ENCODE measurements at places on chromosomes 1 and 21. TPM values are rescaled to one million over a fixed set of nuclear protein-coding genes. Genes with fewer than 3 reads are reported as not detected.

The PTPRF gene
- 2.3 TPM for total RNA-seq

DNA sequence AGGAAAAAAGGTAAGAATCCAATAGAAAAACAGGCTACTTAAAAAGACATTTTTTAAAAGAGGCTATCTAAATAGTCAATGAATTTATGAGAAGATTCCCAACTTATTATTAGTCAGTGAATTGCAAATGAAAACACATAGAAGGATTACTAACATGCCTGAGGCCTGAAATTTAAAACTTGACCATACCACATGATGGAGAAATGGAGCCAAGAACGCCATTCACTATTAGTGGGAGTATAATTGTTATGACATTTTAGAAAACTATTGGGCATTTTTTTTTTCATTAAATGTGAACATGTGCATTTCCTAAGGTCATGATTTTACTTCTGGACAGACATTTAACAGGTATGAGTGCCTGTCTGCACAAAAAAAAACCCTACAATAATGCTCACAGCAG, 24.8 kb upstream of the OR2B11 start:
- H3K27me3 ChIP-seq: no peaks in the 10 kb centered on the region
- H3K36me3 ChIP-seq: no peaks in the 10 kb centered on the region
- H3K27ac ChIP-seq: no peak overlapping the region

GRCh38 chr1:167434306-167434705, 84.0 kb downstream of the CD247 start:
- peaks cover 62% of the 10 kb centered on the region for H3K4me1 ChIP-seq
- DNase-seq: no peak
- H3K36me3 ChIP-seq: peaks cover 37% of the 10 kb centered on the region
- no peak overlapping the region for H3K27ac ChIP-seq

DNA sequence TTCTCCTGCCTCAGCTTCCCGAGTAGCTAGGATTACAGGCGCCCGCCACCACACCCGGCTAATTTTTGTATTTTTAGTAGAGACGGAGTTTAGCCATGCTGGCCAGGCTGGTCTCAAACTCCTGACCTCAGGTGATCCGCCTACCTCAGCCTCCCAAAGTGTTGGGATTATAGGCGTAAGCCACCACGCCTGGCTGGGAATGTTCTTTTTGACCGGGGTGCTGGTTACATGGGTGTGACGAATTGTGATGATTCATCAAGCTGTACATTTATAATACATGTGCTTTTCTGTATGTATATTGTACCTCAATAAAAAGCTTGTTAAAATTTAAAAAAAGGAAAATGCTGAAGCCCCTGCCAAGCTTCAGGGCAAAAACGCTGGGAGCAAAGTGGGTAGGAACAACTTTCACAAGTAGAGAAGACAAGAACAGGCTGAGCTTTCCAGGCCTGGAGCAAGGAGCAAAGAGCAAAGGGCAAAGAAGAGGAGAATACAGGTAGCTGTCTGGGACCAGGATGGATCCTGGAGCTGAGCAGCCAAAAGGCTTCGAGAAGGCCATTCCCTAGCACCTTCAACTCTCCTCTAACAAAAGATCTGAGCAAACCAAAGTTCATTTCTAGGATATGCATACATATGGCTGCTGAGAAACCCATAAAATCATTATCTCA, 20.5 kb upstream of the YRDC start:
- H3K4me3 ChIP-seq: no peak overlapping the region
- H3K4me1 ChIP-seq: peaks cover 14% of the 10 kb centered on the region
- no peaks in the 10 kb centered on the region for H3K27me3 ChIP-seq

DNA sequence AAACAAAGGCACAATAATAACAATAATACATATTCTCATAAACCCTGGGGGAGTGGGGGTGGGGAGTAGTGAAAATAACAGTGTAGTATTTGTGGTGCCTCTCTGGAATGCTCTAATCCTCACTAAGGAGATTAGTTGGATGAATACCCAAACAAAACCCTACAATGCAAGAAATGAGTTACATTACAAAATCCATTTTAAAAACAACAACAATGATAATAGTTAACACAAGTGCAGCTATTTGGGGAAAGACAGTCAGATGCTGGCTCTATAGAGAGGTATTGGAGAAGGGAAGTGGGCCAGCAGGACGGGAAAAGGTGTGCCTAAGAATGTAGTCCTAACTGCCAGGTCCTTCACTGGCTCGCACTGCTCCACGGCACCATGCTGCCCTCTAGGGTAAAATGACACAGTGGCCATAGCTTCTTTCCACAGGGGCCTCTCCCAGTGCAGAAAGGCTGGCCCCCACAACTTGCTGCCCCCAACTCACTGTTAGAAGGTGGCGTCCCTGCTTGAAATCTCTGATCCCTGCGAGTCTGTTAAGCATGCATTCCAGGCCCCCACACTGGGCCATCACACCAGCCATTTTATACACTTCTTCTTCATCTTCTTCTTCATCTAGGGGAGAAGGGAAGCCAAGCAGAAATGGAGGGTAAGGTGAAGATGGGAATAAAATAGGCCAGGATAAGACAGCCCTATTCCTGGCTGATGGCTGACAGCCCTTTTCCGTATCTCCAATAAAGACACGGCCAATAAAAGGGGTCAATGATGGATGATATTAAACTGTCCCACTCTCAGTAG, 113.8 kb downstream of the UBR4 start:
- peaks cover 59% of the 10 kb centered on the region for H3K36me3 ChIP-seq
- H3K4me1 ChIP-seq: no peaks in the 10 kb centered on the region
- no peak overlapping the region for H3K4me3 ChIP-seq
